ENCODE measurements at places on chromosomes 3 and 15.

DNA sequence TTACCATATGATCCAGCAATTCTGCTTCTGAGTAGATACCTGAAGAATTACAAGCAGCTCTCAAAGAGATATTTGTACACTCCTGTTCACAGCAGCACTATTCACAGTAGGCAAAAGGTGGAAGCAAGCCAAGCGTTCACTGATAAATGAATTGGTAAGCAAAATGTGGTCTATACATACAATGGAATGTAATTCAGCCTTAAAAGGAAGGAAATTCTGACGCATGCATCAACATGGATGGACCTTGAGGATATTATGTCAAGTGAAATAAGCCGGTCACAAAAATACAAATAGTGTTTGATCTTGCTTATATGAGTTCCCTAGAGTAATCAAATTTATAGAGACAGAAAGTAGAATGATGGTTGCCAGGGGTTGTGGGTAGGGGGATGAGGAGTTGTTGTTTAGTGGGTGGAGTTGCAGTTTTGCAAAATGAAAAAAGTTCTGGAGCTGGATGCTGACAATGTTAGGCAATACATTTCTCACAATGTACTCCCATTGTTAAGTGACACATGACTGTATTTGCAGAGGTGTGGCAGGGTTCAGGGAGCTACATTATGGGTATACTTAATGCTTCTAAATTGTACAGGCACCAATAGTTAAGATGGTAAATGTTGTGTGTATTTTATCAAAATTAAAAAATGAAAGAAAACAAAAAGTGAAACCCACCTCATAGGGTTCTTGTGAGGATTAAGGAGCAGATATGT, 26.7 kb downstream of the SLC6A1 start:
- DNase-seq = no peak

DNA sequence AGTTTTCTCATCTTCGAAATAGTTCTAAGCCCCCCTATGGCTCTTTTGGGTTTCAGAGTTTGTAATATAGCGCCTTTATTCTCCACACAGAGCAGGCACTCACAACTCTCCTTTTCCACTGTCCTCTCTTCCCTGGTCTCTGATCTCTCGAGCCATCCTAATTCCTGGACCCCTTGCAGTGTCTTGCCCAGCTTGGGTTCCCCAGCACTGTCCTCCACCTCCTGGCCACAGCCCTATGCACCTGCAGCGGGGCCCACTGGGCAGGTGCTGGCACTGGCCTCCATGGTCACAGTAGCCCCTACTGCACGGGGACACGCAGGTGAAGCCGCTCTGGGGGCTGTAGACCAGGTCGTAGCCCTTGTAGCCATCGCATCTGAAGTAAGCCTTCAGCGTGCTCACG, 27.9 kb downstream of the MUC20 start:
- DNase-seq = no peak

- no peak for DNase-seq
These were observed 85.9 kb upstream of the ABHD2 start for GRCh38 chr15:89002281-89002761.

DNA sequence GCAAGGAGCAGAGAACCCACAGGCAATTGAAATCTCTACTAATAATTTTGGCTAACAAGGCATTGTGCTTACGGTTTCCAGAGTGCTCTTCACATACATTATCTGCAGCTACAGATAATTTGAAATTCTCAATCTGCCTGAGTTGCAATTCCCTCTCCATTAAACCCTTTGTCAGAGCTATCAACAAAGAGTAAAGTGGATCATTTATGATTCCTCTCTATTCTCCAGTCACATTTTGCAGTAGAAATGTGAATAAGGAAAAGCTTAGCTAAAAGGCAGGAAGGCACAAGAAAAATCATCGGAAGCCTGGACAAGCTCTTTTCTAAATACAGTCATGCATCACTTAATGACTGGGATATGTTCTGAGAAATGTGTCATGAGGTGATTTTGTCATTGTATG, 49.6 kb downstream of the FAM98B start:
- DNase-seq = no peak

GRCh38 chr3:158976966-158977365, 175.1 kb downstream of the MFSD1 start:
- DNase-seq = no peak

- DNase-seq = no peak
These were observed 58.0 kb downstream of the MCF2L2 start for GRCh38 chr3:183370391-183370790.

DNA sequence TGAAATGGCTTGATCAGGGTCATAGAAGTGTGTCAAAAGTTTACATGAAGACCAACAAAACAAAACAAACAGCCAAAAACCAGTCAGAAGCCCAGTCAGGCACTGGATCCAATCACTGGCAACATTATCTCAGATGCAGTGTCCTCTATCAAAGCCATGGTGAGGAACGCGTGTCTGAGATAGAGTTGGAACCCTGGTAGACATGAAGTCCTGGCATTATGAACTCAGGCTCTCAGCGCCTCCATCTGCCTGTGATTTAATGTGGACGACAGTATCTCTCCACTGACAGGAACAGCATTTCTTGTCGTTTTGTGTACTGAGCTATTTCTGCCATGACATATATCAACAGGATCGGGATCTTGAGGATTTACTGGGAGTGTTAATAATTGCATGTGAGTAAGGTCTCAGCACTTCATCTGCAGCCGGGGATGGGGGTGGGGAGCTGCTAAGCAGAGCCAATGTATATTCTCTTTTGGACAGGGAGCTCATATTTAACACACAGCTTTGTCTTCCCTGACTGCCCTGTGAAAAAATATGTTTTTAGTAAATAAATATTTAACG, 1120.0 kb downstream of the IGSF11 start:
- DNase-seq = no peak

GRCh38 chr3:4270720-4271119, 32.4 kb upstream of the SETMAR start:
- DNase-seq = no peak

DNA sequence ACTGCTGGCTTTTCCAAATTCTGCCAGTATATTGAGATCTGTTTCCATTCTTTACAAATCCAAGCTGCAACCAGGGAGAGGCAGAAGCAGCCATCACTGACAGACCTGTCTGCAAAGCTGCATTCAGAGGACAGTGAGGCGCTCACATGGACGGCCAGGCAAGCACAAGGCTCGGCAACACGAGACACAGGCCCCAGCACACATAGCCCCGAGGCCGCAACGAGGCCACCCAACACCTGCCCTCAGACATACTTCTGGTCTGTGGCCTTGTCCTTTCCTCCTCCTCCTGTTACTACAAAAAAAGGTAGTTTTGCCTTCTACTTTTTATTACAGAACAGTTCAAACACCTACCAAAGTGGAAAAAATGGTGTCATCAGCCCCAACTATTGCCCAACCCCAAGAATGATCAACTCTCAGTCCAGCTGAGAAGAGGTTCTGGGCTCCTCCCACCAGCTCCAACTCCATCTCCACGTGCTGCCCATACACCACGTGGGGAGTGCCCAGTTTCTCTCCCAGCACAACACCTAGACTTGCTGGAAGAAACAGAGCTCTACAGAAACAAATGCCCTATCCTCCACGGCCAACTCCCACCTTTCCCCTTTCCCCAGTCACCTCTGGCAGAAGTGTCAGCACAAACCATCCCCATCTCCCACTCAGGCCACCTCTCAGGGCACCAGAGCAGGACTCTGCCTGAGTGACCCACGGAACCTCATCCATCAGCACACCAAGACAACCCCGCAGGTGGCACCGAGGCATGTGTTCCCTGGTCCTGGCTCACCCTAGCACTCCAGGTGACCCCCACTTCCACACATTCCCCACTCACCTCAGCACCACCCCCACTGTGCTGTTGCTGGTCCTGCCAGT, 7.4 kb downstream of the ZXDC start:
- DNase-seq = no peak

DNA sequence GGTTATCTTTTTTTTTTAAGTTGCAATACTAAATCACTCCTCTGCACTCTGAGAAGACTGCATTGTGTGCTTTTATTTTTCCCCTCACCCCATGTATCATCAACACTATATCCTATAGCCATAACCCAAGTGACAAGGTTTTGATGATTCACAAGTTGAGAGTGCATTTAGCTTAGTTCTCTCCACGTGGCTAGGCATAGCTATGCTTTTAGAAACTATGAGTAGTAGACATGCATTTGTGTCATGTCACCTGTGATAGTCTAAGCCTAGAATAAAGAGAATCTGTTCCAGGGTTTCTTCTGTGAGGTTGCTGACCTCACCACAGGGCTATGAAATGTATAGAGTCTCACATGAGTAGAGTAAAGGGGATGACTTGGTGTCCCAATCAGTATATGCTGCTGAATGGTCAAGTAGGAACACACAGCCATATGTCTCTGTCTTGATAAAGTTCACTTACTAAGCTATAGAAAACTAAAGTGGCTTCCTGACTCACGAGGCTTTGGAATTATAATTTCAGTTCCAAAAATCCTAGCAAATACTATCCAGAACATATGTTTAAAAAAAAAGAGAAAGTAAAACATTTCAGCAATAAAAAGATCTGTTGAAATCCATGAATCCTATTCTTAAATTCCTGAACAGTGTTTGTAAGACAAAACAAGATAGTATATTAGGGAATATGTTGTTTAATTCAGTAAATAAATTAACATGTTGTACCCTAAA, 206.3 kb downstream of the LSAMP start:
- no peak for DNase-seq

DNA sequence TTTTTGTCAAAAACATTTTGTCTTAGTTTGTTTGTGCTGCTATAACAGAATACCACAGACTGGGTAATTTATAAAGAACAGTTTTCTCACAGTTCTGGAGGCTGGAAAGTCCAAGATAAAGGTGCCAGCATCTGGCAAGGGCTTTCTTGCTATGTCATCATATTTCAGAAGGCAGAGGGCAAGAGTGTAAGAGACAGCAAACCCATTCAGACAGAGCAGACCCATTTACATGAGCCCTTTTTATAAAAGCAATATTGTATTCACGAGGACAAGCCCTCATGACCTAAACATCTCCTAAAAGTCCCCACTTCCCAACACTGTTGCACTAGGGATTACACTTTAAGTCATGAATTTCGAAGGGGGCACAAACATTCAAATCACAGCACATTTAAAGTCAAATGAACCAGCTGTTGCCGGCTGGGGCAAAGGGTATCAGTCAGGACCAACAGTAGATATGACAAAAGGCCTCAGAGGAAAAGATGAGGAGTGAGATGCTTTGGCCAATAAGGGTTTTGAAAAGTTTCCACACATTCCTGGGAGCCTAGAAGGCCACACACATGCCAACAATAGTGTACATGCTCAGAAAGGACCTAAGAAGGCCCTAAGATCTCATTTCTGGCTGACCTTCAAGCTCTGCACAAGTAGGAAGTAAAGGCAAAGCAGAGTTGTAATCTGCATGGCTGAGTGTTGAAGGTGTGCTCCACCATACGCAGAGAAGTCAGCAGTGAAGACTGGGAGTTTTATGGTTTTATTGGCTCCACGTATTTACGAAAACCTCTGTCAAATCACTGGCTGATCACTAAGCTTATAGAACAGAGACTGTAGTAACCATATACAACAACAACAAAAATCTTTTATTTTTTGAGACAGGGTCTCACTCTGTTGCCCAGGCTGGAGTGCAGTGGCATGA, 37.9 kb downstream of the UQCC5 start:
- no peak for DNase-seq

GRCh38 chr15:50262533-50262932, 3.0 kb downstream of the HDC start:
- DNase-seq = peak; percentile 63

DNA sequence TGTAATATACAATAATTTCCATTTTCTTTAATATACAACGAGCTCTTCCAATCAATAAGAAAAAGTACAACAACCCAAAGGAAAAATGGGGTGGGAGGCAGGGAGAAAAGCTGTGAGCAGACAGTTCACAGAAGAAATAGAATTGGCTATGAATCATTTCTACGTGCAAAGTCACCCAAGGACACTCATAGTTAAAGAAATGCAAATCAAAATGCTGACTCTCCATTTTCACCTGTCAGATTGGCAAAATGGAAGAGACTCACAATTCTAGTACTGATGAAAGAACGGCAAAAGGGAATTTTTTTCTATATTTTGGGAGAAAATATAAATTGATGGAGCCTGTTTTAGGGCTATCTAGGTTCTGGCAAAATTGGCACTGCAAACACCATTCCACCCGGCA, 116.3 kb upstream of the MEF2A start:
- no peak for DNase-seq

DNA sequence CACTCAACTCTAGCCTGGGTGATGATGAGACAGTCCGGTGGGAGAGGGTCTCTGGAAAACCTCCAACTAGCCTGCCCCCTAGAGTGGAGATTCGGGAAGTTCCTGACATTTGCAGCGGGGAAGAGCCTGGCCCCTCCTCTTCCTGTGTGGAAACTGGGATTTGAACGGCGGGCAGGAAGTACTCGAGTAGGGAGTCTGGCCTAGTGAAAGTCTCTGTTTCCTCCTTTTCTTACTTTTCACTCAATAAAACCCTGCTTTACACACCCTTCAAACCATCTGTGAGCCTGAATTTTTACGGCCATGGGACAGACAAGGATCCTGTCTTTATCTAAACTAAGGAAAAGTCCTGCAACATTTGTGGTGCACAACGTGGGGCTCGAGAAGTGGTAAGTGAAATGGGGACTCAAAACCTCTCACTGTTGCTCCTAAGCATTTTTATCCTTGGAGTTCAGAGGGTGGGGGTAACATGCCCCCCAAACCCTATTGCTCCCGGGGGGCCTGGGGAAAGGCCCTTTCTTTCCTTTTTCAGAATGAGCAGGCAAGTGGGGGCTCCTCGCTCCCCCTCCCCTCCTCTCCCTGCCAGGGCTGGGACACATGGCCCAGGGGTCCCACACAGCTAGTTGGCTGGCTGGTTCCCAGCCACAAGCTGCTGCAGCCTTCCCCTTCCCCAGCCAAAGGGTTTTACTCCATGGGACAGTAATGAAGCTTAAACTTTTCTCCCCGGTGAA, 224.7 kb upstream of the GBE1 start:
- DNase-seq = no peak

DNA sequence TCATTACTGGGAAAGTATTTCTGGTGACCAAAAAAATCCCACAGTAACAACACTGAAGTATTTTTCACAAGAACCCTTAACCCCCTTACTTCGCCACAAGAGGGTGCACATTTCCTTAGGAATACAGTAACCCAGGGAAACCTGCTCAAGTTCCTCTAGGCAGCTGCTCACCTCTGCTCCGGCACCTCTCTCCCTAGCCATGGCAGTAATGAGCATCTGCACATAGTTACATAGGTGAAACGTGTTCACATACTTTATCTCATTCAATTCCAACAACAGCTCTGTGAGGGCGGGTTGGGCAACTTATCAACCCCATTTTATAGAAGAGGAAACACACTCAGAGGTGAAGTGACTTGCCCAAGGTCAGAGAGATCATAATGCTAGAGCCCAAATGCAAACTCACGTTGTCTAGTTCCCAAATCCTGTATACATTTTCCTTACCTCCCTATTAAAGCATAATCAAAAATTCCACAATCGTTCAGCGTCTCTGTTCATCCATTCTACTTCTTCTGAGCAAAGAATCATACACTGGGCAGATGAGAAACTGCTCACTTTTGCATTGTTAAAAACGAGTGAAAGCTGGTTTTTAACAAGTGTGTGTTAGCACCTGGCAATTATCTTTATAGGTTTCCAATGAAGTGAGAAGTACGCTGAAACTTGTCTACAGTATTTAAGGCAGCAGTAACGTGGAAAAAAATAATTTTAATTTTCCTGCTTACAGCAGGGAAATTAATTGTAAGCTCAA, 90.7 kb downstream of the IGF2BP2 start:
- DNase-seq = no peak

All from stimulated activated CD4-positive, alpha-beta T cell treated with anti-CD3 and anti-CD28 coated beads, Interleukin-2, amount 100 ng/mL, for 24 hours (primary cell).